ENCODE measurements at places on chromosomes 5 and 9. TPM values are rescaled to one million over a fixed set of nuclear protein-coding genes. Genes with fewer than 3 reads are reported as not detected.

Gene ARID3C
- total RNA-seq, result not detected

Gene GPBP1
- total RNA-seq, result 56.5 TPM

Gene NTNG2
- 1.3 TPM for total RNA-seq

Gene FOXD1
- 18.0 TPM for total RNA-seq

Gene BSPRY
- 0.26 TPM for total RNA-seq

Measured in epithelial cell of alveolus of lung (primary cell).